A549 treated with GW870086 at 1 μM for 4 hours (cell line): ENCODE measurements at places on chromosomes 2 and 18. TPM values are rescaled to one million over a fixed set of nuclear protein-coding genes. Genes with fewer than 3 reads are reported as not detected.

Gene SRBD1
- total RNA-seq, result 7.8 to 9.0 TPM (median 8.4 TPM) in 5 replicates

Gene TGFA
- total RNA-seq, result 4.4 to 5.2 TPM (median 4.7 TPM) in 5 replicates

Gene CD8B
- total RNA-seq, result not detected in 5 replicates

Gene SLC16A14
- total RNA-seq, result 0.43 to 1.6 TPM (median 0.80 TPM) in 5 replicates

Gene INHBB
- 20.3 to 31.5 TPM (median 23.1 TPM) in 5 replicates for total RNA-seq

Gene MCM6
- total RNA-seq, result 46.6 to 50.6 TPM (median 48.7 TPM) in 5 replicates

Gene EFHD1
- total RNA-seq, result 3.3 to 4.9 TPM (median 3.6 TPM) in 5 replicates

Gene CMPK2
- 0.65 to 1.3 TPM (median 0.77 TPM) in 5 replicates for total RNA-seq

Gene MTX2
- 39.7 to 44.5 TPM (median 42.4 TPM) in 5 replicates for total RNA-seq

Gene FABP1
- total RNA-seq, result not detected in 5 replicates

Gene HOXD10
- total RNA-seq, result 4.6 to 6.3 TPM (median 5.3 TPM) in 5 replicates

Gene DES
- total RNA-seq, result 0.27 to 0.84 TPM (median 0.43 TPM) in 5 replicates

Gene AMER3
- total RNA-seq, result not detected in 5 replicates

Gene UGT1A7
- 2.3 to 5.1 TPM (median 3.8 TPM) in 5 replicates for total RNA-seq

Gene ABCB11
- 0.01 to 0.05 TPM (median 0.03 TPM) in 4 of 5 replicates, not detected in the other for total RNA-seq

Gene FAM237A
- not detected in 5 replicates for total RNA-seq

Gene TUBA3E
- 0.29 to 0.83 TPM (median 0.62 TPM) in 5 replicates for total RNA-seq

Gene SGPP2
- 0.32 to 0.60 TPM (median 0.45 TPM) in 5 replicates for total RNA-seq

Gene MOCOS
- 2.8 to 4.6 TPM (median 4.4 TPM) in 5 replicates for total RNA-seq

Gene MFSD6
- 17.9 to 30.5 TPM (median 28.2 TPM) in 5 replicates for total RNA-seq
